ENCODE measurements at places on chromosomes 3 and 15.

DNA sequence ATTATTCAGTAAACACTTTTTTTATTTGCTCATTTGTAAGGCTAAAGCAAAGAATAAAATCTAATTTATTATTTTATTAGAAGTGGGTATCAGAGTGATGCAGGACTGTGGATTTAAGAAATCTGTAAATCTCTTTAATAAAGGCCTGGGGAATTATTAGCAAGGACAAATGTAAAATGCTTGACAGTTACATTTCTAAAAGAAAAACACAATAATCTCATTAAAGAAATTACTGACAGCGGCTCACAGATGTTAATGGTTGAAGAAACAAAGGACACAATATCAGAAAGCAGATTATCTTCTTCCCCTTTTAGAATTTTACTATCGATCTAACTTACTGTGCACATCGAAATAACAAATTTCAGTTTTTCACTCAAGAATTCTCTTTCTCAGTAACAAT, 262.1 kb upstream of the MEIS2 start:
- DNase-seq, result no peak

DNA sequence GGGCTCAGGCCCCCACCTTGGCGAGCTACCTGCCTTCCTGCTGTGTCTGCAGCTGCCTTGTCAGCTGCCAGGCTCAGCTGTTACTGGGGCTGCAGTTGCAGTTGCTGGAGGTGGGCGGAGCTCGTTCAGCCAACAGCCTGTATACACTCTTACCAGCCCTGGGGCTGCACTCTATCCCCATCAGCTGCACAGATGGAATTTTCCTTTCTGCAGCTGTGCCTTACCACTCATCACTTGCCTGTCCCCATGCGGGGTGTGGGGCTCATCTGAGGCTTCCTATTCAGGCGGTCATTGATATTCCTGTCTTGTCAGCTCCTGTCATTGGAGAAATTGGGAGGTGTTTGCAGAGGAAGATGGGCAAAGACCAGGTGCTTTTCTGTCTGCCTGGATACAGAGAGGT, 9.1 kb upstream of the SYN2 start:
- no peak for DNase-seq

DNA sequence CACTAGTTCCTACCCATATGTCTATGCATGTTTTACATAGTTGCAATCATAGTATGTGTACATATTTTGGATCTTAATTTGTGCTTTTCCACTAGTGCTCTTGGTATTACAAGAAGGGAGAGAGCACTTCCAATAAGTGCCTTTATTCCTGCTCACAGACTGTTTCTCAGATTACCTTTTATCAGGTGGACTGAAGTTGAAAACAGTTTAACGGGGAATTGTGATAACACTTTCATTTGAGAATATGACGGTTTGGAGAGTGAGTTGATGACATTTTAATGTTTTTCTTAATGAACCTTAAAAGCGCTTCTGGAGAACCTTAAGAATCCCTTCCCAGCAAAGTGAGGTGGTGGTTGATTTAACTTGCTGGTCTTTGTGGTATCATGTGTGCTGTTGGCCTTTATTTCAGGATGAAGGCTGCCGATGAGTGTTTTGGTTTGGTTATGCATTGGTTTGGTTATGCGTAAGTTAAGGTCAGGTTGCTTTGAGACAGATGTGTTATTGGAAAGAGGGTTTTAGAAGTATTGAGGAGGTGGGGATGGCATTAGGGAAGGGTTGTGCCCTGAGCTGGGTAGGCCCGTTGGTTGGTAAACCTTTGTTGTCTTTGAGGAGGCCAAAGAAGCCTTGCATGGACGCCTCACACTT, 2.8 kb downstream of the EDEM1 start:
- no peak for DNase-seq

GRCh38 chr3:102909904-102910303, 475.1 kb downstream of the ZPLD1 start:
- no peak for DNase-seq

DNA sequence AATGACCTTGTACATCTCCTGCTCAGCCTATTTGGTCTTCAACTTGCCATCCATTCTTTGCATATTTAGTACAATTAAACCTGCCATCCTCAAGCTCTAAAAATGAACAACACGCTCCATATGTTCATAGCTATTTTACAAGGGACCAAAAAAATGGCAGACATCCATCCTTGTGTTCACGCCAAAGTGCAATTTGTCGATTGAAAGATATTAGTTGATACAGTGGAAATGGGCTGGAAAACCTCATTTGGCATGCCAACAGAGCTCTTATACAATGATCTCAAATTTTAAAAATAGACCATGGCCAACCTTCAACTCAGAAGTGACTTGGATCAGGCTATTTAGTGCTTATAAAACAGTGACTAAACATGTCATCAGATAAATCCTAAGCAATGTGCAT, 413.6 kb upstream of the ARL6 start:
- no peak for DNase-seq

GRCh38 chr3:177213801-177214535, 16.7 kb upstream of the TBL1XR1 start:
- no peak for DNase-seq

DNA sequence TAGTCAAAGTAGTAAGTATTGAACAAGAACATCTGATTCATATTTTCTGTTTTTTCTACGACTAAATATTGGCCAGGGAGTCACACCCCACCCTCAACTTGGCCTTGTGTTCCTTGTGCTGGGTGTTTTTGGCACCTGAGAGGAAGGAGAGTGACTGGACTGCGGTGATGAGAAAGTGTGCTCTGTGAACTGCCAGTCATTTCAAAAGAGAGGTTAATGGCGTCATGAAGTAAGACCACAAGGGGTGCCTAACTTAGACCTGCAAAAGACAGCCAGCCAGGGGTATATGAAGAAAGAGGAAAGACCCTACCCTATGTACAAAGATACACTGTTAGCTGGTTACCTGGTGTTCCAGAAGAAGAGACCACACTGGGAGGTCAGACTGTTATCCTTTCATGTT, 58.4 kb upstream of the COL8A1 start:
- DNase-seq, result no peak

- DNase-seq, result no peak
Measured at GRCh38 chr3:11452885-11453847, 181.0 kb downstream of the ATG7 start.

DNA sequence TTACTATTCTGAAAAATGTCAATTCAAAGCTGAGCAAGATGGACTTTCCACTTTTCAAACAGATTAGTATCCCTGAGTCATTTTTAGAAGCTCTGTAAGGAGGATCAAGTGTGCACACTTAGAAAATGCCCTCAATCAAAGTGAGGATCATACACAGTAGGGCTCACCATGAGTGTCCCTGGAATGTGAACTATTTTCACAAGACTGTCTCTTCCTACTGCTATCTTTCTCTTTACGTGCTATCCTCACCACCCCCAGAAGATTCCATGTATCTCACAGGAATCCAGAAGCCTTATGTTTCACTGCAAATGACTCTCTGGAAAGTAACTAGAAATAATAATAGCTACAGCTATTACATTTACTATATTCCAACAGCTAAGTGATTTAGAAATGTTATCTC, 349.9 kb upstream of the TGFBR2 start:
- DNase-seq, result no peak

DNA sequence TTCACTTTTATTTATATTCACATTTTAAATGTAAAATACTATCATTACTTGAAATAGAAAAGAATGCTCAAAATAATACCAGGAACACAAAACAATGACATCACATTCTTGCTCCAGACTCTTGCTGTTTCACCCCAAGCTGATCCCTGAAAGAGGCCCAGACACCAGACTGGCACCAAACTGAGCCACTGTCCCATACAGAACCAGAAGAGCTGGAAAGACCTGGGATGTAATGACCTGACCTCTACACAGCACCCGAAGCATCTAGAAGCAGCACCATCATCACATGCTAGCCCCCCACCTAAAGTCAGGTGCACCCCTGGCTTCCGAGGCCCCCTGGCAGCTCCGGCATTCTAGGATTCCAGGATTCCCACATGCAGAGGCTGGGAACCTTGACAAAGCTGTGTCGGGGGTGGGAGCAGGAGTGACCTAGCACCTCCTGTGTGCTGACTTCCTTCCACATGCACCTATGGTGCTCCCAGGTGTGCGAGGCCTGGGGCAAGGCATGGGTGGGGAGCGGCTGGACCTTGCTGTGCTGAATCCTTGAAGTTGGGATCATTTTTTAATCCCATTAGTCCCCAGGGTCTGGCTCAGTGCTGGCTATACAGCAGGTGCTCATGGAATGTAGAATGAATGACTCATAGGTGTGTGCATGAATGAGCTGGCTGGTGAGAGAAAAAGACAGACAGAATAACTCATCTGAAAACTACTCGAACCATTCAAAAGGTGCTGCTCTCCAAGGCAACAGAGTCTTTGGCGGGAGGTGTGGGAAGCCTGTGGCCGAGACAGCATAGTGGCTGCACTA, 144.7 kb upstream of the IQSEC1 start:
- no peak for DNase-seq

DNA sequence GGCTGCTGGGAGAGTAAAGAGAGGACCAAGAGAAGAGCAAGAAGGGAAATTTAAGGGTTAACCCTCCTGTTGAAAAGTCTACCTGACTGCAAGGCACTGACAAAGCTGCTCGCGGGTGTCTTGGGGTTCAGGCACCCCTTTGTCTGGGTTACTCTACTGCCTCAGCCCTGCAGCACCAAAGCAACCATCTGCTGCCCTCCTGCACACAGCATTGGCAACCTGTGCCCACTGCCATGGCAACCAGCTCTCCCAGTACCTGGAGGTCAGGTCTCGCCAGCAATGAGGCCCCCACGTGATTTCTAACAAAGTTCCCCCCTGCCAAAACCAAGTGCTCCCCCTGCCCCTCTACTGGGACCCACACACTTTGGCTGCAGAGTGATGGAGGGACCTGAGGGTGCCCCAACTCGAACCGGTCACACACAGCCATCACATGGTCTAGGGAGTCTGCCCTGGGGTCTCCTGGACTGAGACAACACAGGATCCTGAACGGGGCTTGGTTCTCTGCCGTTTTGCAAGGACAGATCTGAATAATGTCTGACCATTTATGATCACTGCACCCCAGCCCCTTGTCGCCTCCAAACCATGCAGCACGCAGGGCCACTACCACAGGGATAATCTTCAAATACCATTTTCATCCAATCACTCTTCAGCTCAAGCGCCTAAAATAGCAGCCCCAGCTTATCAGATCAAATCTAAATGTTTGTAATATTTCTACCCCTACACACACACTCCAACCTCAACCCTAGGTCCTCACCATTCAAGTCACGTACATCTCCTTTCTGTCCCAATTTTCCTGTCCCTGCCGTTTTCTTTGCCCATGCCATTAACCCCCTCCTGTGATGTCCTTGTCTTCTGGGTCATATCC, 50.7 kb downstream of the ADCY5 start:
- no peak for DNase-seq

DNA sequence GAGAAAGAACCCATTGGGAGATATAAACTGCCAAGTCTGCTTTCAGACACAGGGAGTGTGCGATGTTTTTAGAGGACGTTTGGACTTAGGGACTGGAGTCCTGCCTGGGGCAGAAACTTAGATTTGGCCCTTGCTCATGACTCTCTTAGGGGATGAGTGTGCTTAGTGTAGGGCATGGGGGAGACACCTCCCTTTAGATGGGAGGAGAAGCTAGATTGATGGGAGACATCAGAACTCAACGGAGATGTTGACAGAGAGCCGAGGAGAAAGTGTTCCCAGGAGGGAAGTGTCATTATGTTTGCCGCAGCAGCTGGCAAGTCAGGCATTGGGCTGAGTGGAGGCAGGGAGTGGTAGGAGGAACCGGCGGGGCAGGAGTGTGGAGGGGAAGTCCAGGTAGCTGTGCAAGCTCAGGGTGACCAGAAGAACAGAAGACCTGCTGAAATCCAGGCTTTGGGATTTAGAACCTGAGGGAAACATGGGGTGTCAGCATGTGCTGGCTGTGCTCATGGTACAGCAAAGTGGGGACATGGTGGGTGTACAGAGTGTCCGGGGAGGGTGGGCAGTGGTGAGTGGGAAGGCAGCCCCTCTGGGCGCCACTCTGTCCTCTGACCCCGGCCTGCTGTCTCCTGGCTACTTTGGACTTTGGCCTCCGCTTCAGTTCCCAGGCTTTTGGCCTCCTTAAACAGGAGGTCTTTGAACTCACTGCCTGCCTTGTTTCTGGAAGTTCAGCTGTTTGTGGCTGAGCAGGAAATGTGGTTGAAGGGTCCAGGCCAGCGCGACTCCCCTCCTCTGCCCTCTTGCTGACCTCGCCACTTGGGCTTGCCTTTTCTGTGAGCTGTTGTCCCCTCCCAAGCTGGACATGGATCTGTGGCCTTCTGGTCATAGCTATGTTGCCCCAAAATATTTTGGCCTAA, 324.0 kb upstream of the LRRFIP2 start:
- no peak for DNase-seq

- no peak for DNase-seq
Measured at GRCh38 chr3:133404920-133405319, 5.1 kb downstream of the BFSP2 start.

DNA sequence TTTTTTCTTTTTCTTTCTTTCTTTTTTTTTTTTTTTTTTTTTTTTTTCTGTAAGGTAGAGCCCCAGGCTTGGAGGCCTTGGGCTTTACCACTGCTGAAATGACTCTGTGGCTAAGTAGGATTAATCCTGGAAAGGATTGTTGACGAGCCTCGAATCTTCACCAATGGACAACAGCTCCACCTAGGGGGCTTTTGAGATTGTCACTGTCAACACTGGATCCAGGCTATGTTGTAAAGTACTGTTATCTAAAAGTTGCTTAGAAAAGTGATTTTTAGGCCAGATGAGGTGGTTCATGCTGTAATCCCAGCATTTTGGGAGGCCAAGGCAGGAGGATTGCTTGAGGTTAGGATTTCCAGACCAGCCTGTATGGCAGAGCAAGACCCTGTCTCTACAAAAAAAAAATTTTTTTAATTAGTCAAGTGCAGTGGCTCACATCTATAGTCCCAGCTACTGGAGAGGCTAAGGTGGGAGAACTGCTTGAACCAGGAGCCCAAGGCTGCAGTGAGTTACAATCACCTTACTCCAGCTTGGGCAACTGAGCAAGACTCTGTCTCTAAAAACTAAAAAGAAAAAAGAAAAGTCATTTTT, 41.6 kb downstream of the KLHL18 start:
- no peak for DNase-seq

GRCh38 chr3:30996467-30996866, 102.0 kb upstream of the GADL1 start:
- no peak for DNase-seq

DNA sequence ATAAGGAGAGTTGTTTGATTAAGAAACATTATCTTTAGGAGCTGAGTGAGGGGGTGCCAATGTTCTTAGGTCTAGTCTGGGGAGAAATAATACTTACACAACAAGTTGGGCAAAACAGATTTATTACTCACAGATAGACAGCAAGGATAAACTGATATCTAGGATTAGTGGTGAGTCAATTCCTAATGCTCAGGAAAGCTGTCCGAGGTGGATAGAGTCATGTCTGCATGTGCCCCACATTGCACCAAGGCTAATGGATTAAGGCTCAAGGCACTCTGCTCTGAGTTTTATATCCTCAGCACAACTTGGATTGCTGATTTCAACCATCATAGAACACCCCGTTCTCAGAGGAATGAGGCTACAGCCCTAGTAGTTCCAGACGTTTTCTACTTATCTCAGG, 1042.3 kb downstream of the OTOL1 start:
- no peak for DNase-seq

GRCh38 chr3:153495422-153495821, 333.4 kb downstream of the RAP2B start:
- no peak for DNase-seq

All from stimulated activated CD4-positive, alpha-beta T cell treated with anti-CD3 and anti-CD28 coated beads, TNF-alpha, amount 100 ng/mL, for 1 hour (primary cell).